ENCODE measurements at places on chromosomes 6 and 20.

DNA sequence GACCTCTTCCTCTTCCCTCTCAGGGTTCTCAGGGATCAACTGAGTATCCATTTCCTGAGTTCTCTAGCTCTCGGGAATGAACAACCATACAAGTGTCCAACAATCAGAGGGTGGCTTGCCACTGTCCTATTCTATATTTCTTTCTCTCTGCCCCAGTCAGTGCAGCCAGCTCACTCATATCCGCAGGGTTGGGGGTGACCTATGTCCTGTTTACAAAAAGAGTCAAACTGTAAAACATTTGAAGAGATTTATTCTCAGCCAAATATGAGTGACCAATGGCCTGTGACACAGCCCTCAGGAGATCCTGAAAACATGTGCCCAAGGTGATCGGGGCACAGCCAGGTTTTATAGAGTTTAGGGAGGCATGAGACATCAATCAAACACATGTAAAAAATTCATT lies 10.8 kb upstream of the BTN3A2 start:
- no peak for DNase-seq

DNA sequence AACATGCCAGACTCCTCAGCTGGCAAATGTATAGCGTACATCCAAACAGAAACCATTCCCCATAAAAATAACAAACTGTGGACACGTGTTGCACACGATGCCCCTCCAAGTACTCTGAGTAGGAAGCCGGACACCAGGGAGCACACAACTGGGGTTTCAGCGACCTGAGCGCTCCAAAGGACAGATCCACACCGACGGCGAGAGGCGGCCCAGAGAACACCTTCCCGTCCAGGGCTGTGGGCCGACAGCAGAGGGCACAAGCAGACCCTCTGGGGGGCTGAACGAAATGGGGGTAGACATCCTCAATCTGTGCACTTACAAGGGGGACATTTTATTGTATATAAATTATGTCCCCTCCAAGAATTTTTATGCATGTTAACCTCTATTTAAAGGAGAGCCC lies 24.7 kb downstream of the TAF4 start:
- no peak for DNase-seq

DNA sequence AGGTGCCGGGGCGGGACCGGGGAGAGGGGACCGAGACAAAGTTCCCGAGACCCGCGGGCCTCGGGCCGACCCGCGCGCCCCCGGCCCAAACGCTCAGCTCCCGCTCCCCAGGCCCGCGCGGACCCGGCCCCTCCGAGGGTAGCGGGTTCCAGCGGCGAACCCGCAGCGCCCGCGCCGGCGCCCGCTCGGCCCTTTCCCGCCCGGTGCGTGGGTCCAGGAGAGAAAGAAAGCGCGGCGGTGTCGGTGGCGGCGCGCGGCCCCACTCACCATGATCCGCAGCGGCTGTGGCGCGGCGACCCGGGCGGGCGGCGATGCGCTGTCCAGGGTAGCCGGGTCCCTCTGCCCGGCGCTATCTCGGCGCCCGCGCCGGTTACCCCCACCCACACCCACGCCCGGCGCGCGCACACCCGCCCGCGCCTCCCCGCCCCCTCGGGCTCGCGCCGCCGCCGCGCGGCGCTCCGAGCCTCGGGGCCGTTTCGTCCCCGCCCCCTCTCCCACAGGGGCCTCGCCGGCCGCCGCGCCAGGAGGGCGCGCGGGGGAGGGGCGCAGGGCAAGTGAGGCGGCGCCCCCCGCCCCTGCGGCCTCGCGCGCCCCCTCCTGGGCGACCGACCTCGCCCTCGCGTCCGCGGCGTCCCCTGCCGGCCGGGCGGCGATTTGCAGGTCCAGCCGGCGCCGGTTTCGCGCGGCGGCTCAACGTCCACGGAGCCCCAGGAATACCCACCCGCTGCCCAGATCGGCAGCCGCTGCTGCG lies at the start of gene ELOVL2:
Gene ELOVL2 (minus strand): TSS at position 345 of the 751 bp plus-strand sequence. CDS start 75 bp downstream, at position 270.
- DNase-seq = peak; percentile 64

DNA sequence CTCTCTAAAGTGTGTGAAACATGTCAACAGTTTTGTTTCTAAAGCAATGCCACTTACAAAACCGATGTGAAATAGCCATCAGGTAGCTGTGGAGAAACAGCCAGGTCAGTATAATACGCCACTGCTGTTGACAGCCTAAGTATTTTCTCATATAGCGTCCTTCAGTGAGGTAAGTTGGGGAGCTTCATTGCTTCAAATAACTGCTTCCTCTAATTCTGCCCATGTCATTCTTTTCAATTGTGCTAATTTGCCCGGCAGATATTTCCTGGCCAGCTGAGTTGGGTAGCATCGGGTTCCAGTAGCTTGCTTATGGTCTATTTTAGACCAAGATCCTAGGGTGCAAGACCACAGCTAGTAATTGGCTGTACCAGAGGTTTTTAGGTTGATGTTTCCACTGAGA lies 2.1 kb upstream of the ARMC2 start:
- no peak for DNase-seq

DNA sequence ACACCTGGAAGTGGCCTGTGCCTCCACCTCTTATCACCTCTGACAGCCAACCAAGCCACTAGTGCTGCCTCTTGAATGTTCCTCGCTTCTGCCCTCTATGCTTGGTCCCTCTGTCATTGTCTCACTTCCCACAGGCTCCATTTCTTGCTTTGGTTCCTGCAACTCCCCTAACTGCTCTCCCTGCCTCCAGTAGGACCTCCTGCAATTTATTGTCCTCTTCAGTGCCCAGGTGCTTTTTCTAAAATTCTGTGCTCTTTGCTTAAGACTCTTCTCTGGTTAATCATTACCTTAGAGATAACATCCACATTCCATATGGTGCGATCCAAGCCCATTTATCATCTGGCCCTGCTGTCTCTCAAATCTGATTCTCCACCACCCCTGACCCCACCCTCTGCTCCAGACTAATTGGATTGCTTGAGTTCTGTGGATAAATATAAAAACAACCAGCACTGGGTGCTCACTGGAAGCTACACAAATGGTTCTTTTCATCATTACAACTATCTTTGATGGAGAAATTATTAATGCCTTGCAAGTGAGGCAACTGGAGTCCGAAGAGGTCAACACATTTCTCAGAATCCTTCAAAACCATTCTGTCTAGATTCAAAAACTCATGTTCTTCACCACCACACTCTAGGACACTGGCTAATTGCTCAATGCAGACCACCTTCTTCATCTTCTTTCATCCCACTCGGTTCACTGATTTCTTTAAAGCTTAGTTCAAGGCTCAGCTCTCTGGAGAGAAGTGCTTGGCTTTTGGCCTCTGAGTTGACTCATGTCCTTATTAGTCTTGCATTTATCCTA lies 47.2 kb downstream of the FOXA2 start:
- no peak for DNase-seq

GRCh38 chr6:108766419-108766818 lies 81.8 kb upstream of the ARMC2 start:
- no peak for DNase-seq

DNA sequence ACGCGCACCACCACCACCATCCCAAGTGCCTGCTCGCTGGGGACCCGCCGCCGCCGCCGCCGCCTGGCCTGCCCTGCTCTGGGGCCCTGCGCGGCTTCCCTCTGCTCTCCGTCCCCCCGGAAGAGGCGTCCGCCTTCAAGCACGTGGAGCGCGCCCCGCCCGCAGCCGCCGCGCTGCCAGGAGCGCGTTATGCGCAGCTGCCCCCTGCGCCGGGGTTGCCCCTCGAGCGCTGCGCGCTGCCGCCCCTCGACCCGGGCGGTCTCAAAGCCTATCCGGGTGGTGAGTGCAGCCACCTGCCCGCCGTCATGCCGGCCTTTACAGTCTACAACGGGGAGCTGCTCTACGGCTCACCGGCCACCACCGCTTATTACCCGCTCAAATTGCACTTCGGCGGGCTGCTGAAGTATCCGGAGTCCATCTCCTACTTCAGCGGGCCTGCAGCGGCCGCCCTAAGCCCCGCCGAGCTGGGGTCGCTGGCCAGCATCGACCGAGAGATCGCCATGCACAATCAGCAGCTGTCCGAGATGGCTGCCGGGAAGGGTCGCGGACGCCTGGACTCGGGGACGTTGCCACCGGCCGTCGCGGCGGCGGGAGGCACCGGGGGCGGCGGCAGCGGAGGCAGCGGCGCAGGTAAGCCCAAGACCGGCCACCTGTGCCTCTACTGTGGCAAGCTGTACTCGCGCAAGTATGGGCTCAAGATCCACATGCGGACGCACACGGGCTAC lies 7.2 kb downstream of the PRDM13 start:
- peak; percentile 14 for DNase-seq

DNA sequence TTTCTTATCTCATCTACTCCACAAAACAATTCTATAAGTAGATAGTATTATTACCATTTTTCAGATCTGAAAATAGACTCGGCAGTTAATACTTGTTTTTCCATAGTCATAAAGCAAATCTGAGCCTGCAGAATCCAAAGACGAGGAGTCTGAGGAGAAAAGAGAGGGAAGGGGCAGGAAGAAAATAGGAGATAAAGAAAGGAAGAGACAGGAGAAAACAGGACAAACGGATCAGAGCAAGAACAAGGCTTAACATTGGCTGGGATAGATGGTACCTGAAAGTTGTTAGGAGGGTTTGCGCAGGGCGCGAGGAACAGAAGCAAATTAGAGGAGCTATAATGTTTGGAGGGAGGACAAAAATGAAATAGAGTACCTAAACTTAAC lies 639 bp upstream of the PPIL1 start:
- no peak for DNase-seq

- no peak for DNase-seq
These were observed 119.5 kb downstream of the FOXC1 start for GRCh38 chr6:1729133-1729749.

DNA sequence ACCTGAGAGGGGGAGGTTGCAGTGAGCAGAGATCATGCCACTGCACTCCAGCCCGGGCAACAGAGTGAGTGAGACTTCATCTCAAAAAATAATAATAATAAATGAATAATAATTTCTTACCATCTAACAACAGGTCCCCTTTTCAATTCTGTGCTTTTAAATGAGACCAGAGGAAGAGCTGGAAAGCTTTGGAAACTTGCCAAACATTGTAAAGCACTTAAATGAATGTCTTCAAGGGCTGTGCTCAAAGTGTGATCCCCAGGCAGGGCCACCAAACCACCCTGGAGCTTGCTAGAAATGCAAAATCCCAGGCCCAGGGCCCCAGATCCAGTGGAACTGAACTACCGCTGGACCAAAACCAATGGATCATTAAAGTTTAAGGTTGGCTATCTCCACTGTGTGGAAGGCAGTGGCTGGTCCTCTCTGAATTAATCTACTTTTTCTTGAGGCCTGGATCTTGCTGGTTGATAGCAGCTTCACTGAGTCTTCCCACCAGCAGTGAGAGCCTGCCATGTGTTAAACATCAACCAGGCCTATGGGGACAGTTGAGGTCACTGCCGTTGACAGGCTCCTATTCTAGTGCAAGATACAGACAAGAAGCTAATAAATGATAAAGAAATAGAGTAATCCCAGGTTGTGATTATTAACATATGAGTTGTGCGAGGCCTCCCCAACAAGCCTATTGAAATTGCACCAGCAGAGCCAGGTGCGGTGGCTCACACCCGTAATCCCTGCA lies 23.7 kb upstream of the TFAP2C start:
- no peak for DNase-seq

- peak; percentile 63 for DNase-seq
These were observed 136.2 kb downstream of the HIVEP1 start for GRCh38 chr6:12148317-12148801.

GRCh38 chr6:38153798-38154345 lies 334.3 kb downstream of the ZFAND3 start:
- DNase-seq = no peak

- peak; percentile 52 for DNase-seq
These were observed 168.0 kb downstream of the HDGFL1 start for GRCh38 chr6:22737331-22737730.

- no peak for DNase-seq
These were observed 2.2 kb downstream of the IBTK start for GRCh38 chr6:82245376-82245775.

Data from fibroblast of villous mesenchyme (primary cell).